ENCODE measurements at places on chromosomes 5 and 9.

- H3K27me3 ChIP-seq, result no peaks in the 10 kb centered on the region
- H3K4me1 ChIP-seq, result no peaks in the 10 kb centered on the region
- no peaks in the 10 kb centered on the region for H3K36me3 ChIP-seq
- DNase-seq, result no peak
- no peak overlapping the region for H3K4me3 ChIP-seq
- no peak overlapping the region for H3K27ac ChIP-seq
Measured at GRCh38 chr5:149872351-149873040, 72.1 kb downstream of the PDE6A start.

DNA sequence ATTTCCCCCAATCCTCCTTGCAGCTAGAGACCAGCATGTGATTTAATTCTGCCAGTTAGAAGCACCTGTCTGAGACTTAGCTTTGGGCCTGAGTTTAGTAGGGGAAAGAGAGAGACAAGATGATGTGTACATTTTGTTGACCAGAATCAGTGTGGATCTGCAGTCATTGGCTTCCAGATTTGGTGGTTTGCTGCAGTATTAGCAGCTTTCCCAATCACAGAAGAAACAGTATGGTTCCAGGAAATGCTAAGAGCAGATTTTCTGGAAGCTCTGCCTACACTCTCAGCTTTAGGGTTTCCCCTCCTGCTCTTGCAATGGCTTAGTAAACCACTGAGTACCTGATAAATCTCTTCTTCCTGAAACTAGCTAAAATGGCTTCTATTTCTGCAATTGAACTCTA is 48.8 kb upstream of the FREM1 start:
- H3K27me3 ChIP-seq, result no peaks in the 10 kb centered on the region
- no peaks in the 10 kb centered on the region for H3K36me3 ChIP-seq
- H3K4me1 ChIP-seq, result no peaks in the 10 kb centered on the region

DNA sequence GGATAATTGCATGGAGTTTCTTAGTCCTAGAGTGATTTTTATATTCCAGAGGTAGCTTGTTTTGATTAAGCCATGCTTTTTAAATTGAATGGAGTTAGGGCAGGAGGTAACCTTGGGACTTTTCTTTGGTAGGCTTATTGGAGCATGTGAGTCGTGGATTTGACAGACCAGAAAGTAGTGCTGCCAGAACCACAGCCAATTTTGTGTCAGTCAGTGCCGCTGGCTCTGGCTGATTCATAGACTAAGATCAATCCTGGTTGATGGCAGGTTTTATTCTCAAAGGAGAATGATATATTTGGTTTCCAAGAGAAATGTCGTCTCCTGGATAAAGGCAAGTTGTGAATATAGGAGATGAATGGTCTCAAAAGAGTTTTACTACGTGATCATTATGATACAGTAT is 20.3 kb downstream of the RAI14 start:
- DNase-seq, result no peak
- no peak overlapping the region for H3K4me3 ChIP-seq
- no peaks in the 10 kb centered on the region for H3K4me1 ChIP-seq
- no peak overlapping the region for H3K27ac ChIP-seq
- H3K27me3 ChIP-seq, result no peaks in the 10 kb centered on the region

GRCh38 chr5:72531496-72532190 is 24.4 kb upstream of the ZNF366 start:
- no peaks in the 10 kb centered on the region for H3K4me1 ChIP-seq
- no peak overlapping the region for H3K4me3 ChIP-seq
- no peaks in the 10 kb centered on the region for H3K36me3 ChIP-seq
- no peaks in the 10 kb centered on the region for H3K27me3 ChIP-seq
- H3K27ac ChIP-seq, result no peak overlapping the region
- no peak for DNase-seq
